ENCODE measurements at places on chromosomes 7 and 10.
A peak's percentile ranks its signal among the peaks of the same experiment; 100 is the strongest.

GRCh38 chr7:87225696-87226095 lies 6.2 kb upstream of the TMEM243 start:
- DNase-seq = no peak

DNA sequence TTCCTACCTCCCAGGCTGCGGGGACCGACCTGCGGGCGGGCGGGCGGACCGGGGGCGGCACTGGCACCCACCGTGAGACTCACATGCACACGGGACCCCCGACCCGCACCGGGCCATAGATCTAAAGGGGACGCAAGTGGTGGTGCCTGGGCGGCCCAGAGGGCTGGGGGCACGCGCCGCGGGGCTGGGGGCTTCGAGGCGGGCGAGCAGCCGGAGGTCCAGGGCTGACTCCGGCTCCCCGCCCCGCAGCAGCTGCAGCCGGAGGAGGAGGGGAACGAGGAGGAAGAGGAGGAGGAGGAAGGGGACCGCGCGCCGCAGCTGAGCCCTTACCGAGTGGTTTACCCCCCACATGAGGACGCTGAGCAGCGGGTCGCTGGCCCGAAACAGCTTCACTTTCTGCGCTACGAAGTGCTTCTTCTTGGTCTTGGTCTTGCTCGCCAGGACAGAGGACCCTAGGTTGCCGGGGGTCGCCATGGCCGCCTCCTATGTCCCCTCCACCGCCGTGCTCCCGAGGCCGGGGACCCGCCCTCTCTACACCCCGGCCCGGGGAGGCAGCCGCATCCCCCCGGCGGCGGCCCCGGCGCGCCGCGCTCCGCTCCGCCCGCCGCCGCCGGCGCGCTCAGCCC lies 412 bp downstream of the PIP4K2A start:
- DNase-seq = no peak

DNA sequence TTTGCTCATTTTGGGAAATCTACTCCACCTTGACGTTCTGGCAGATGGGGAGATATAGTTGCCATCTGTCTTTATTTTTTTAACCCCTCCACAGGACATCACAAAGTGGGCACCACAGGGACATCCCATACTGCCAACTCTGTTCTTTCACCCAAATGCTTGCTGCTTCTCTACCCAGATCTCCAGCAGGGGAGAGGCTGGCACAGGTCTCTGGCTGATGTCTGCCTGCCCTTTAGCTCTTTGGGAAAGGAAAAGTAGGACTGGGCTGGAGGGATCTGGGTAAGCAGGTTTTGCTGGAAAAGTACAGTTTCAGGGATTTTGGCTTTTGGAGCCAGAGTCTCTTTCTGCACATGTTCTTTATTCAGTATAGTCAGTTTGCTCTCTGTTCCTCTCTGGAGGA lies 156.7 kb downstream of the ANLN start:
- no peak for DNase-seq

GRCh38 chr7:149690688-149691446 lies 82.5 kb downstream of the ZNF467 start:
- DNase-seq = no peak

DNA sequence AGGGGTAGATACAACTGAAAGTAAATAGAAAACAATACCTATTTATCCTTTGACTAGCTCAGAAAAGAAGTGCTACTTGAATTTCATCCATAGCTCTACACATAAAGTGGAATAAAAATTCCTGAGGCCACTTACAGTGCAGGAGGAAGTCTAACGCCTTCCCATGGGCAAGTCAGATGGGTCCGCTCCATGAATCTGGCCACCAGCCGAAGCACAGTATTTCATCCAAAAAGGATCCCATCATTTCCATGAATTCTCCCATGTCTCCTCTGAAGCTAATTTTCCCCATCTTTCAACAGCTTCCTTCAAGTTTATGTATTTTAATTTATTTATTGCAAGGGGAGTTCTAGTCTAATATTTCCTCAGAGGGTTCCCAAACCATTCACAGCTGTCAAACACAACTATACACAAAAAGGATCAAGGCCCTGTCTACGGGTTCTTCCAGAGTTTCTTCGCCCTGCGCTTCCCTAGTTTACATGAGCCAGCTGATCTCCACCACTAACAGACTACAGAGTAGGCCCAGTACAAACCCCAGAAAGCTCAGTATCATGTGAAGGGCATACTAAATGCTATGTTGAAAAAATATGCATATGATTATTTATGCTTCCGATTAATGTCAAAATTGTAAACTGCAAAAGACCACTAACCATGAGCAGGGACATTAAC lies 184.7 kb downstream of the DOCK4 start:
- no peak for DNase-seq

GRCh38 chr10:88879534-88880281 lies at the start of gene STAMBPL1:
Gene STAMBPL1, plus strand, starts transcription at chr10:88880245. Its CDS starts 21,464 bp downstream, at chr10:88901709.
- DNase-seq = peak; percentile 86

DNA sequence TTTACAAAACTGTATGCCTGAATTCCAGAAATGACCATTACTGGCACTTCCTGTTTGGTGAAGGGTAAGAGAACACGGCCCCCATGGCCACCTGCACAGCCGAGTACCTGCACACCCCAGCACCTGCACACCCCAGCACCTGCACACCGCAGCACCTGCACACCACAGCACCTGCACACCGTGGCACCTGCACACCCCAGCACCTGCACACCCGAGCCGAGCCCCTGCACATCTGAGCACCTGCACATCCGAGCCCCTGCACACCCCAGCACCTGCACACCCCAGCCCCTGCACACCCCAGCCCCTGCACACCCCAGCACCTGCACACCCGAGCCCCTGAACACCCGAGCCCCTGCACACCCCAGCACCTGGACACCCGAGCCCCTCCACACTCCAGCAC lies 243.5 kb downstream of the DNAJB6 start:
- no peak for DNase-seq

- no peak for DNase-seq
Observed at GRCh38 chr10:101142533-101143344, 11.6 kb downstream of the TLX1 start.

GRCh38 chr7:50347693-50348092 lies 43.2 kb downstream of the IKZF1 start:
- DNase-seq = no peak

DNA sequence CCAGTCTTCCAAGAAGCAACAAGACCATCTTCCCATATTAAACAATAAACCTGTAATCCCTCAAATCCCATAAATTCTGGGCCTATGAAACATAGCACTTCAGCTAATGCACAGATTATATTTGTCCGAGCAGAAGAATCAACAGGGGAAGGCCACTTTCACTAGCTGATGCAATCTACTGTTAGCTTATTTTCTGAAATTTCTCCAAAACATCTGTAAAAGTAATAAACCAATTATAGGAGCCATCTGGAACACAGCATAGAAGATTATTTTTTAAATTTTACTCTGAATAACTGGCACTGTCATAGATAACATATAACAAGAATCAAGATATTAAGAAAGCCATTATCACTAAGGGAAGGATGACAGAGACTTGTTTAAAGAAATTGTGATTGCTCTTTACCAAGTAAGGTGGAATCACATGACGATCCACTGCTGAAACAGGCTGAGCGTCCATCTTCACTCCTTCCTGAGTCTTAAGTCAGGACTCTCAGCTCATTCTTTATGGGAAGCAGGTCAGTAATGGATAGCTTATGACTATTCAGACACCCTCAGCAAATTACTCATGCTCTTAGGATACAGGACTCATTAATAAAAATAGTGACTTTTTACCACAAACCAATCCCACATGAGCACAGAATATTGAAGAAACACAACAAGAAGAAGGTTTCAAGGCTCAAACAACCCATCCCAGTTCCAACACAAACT lies 719.5 kb downstream of the XPNPEP1 start:
- no peak for DNase-seq

- no peak for DNase-seq
Observed at GRCh38 chr7:47937711-47938573, 10.3 kb downstream of the PKD1L1 start.

DNA sequence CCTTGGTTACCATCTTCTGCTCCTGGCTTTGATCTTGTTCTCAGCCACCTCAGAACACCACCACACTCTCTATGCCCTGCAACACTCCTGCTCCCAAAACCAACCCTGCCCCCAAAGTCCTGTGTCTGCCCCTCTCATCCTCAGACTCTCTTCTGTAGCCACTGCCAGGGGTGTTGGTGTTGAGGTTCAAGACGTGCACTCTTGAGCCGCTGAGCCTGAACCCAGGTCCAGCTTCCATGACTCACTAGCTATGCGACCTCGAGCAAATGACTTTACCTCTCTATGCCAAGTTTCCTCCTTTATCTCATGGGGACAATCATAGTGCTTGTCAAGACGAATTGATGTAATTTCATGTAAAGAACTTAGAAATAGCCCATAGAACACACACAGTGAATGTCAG lies 840 bp upstream of the ATP6V0A4 start:
- DNase-seq = no peak

GRCh38 chr7:131400681-131401176 lies 73.1 kb downstream of the MKLN1 start:
- no peak for DNase-seq

DNA sequence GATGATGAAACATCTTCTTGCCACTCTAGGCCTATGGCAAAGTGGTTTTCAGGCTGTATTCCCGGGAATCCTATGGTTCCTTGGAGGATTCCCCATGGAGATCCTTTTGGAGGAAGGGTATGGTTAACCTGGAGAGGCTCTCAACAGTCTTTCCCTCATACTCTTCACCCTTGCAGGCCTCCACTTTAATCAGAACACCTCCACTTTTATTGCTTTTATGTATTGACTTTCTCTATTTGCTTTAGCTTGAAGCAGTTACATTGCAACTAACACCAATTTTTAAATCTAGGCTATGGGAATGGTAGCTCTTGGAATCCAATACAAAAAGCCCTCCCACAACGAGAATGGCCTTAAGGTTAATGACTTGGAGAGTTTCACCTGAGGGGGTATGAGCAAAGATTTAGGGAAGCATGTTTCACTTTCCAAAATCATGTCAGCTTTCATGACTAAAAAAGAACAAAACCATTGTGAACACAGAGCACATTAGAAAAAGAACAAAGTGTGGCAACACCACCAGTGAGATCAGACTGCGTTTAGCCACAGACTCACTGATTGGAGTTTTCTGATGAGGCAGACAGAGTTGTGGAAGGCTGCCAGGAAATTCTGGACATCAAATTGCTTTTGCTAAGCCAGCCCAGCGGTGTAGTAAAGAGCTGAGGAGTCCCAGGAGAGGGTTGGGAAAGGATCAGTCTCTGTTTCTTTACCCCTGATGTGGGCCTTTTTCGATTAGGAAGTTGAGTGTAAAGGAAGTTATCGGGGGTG lies 130.4 kb upstream of the BMPER start:
- no peak for DNase-seq

GRCh38 chr10:44233561-44234482 lies 151.1 kb downstream of the CXCL12 start:
- no peak for DNase-seq

DNA sequence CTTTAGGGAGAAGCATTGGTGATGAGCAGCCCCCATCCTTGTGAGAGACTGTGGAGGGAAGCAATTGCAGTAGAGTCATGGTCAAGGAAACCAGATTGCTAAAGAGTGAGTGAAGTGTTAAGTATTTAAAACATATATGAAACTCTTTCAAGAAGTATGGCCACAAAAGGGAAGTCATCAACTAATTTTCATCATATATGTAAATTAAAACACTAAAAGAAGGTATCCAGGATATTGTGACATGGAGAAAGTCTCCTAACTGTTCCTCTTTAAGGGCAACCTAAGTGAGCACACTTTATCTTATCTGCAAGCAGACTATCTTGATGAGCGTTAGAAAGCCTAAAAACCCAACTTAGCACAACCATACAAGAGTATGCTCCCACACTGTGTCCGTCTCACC lies 69.7 kb downstream of the CD36 start:
- no peak for DNase-seq

DNA sequence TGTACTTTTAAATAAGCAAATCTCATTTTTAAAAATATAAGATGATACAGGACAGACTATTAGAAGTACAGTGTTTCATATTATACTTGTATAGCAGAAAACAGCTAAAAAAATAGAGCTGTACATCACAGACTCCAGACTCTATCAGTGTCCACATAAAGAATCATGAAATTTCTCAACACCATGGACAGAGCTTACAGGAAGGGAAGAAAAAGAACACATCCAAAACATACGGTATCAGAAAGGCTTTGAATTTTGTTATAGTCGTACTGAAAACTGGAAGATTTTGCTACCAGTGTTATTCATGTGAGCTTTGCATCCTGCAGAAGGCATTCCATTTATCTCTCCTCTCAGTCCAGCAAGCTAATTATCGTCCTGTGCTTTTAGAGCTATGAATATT lies 183.2 kb upstream of the PTPRZ1 start:
- no peak for DNase-seq

GRCh38 chr7:164882-165660 lies 27.3 kb upstream of the FAM20C start:
- no peak for DNase-seq

- DNase-seq = no peak
Observed at GRCh38 chr10:132897516-132898381, 44.6 kb downstream of the CFAP46 start.

DNA sequence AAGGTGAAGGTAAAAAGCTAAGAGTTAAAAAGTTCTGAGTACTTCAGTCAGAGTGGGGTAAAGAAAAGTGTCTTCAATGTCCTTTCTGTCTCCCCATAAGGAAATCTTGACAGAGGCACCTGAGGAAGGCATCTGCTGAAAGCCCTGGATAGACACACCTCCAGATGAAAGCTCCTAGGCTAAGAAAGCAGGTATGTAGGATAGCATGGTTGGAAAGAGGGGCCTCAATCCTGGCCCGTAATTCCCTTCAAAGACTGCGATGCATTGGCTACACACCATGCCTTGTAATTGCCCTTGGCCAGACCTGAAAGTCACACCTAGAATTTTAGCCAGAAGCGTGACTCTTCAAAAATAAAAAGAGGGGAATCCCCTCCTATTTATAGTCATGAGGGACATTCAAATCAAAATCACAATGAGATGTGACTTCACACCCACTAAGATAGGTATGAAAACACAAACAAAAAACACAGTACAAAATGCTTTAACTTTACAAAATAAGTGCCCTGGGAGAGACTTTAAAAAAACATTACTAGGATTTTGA lies 809.7 kb downstream of the IPMK start:
- DNase-seq = no peak

GRCh38 chr7:73717991-73718405 lies 1.5 kb downstream of the STX1A start:
- DNase-seq = peak; percentile 62

GRCh38 chr10:128642502-128642901 lies 516.3 kb upstream of the MKI67 start:
- no peak for DNase-seq

- DNase-seq = no peak
Observed at GRCh38 chr10:124572751-124573150, 111.1 kb downstream of the LHPP start.

DNA sequence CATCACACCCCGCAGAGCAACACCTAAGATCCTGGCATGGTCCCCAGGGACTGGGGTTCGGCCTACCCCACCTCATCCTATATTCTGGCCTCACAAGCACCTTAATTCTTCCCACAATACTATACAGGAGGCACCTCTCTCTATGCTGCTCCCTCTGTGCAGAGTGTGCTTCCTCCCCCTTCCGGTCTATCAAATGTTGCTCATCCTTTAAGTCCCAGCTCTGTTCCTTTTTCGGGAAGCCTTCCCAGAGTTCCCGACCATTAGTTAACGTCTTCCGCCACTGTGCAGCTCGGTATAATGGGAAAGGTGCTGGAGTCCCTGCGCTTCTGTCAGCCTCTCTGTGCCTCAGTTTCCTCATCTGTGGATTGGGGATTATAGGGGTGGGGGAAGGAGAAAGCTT lies 21.8 kb downstream of the PALD1 start:
- no peak for DNase-seq

GRCh38 chr7:129271500-129272355 lies 46.9 kb downstream of the AHCYL2 start:
- DNase-seq = peak; percentile 10
